ENCODE measurements at places on chromosomes 13 and 19. TPM values are rescaled to one million over a fixed set of nuclear protein-coding genes. Genes with fewer than 3 reads are reported as not detected.
A peak's percentile ranks its signal among the peaks of the same experiment; 100 is the strongest.

DNA sequence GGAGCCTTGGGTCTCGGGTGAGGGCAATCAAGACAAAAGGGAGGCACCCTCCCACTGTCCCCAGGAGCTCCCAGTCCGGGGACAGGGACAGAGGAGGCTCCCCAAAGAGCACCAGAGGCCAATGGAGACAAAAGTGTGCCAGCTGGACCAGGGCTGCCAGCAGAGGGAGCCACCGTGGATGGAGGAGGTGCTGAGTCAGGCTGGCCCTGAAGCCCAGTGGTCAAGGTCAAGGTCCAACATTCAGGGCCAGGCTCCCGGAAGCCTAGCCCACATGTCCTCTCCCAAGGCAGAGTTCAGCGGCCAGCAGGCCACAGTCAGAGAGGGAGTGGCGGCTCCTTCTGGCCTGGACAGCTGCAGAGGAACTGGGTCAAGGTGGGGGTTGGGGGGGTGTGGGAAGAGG is 8.4 kb downstream of the COL5A3 start:
- DNase-seq: no peak

DNA sequence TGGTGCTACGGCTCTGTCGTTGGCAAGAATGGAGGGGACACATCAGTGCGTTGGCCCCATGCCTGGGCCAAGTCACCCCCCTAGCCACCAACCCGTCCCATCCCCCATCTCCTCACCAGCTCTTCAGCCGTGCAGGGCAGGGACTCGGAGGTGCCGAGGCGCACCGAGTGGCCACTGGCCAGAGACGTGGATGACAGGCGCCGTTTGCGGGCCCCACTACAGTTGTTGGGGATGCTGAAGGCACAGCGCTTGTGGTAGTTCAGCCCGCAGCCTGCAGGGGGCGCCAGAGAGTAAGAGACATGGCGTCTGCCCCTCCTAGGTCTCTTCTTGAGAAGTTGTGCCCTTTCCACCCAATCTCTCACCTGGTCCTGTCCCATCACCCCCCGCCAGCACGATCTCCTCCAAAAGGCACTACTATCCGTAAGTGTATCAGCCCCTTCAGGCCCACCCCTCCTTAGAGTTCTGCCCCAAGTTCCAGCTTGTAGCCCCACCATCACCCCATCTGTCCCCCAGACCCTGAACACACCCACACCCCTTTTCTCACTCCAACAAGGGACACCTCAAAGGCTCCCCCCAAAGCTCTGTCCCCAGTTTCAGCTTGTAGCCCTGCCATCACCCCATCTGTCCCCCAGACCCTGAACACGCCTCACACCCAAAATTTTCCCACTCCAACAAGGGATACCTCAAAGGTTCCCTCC is 12.4 kb downstream of the PRKD2 start:
- DNase-seq: no peak

Gene LATS2
- polyA plus RNA-seq: 23.0 TPM

Gene INSR
- polyA plus RNA-seq: 13.1 TPM

GRCh38 chr19:7856679-7857663 is 17.2 kb downstream of the PRR36 start:
- DNase-seq: no peak

Gene ZNF177
- 7.1 TPM for polyA plus RNA-seq

Gene SIGLECL1
- polyA plus RNA-seq: not detected

GRCh38 chr19:42140125-42140754 is 8.0 kb upstream of the POU2F2 start:
- peak; percentile 79 for DNase-seq

Gene C13orf46
- 0.58 TPM for polyA plus RNA-seq

Gene RASGRP4
- 2.5 TPM for polyA plus RNA-seq

DNA sequence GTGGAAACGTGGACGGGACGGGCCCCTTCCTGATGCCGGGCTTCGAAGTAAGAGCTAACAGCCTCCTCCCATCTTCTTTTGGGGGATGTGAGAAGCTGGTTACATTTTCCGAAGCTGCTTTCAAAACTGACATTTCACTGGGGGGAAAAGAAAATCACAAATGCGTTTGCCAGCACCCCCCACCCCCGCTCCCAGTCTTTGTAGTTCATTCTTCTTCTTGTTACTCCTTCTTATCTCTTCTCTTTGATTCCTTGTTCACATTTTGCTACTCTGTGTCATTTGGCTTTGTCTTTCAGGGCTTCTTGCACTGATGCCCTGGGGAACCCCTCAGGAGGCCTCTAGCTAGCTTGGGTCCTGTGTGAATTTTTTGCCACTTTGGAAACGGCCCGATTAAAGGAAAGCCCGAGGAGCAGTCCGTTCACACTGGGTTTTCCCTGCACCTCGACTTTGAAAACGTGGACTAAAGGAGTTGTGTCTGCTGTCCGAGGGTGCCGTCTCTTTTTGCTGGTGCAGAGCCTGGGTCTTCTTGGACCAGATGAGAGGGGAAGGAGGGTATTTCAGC is 1.3 kb downstream of the CARM1 start:
- no peak for DNase-seq

Gene TGFB1
- polyA plus RNA-seq: 13.6 TPM

GRCh38 chr13:85725433-85725832 is 73.8 kb downstream of the SLITRK6 start:
- DNase-seq: no peak

DNA sequence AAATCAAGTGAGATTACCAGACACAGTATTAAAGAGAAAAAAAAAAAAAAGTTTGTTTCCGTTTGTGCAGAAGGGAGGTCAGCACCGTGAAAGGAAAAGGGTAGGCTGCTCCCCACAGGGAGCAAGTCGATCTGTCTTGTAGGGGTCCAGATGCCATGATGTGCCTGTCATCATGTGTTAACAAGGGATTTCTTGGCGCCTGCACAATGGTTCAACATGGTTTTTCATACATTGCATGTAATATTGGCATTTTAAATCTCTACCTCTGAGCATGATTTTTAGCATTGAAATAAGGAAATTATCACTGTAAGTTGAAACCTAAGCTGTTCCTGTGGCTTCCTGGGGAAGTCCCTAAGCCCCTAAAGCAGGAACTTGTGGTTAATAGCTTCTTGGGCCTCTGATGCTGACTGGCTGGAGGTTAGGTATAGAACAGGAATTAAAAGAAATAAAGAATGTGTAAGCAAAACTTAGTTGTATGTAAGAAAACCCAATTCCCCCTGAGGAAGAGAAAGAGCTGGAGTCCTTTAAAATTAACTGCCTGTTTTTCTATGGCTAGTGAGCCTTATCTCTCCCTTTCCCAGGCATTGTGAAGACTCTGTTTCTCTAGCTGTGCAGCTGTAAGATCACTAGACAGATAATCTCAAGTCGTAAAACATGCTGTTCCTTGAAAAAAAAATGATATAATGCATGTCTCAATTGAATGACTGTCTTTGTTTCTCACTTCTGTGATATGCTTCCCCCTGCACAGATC is 7.4 kb upstream of the FCGBP start:
- peak; percentile 24 for DNase-seq

GRCh38 chr19:17787274-17787913 is 7.5 kb upstream of the B3GNT3 start:
- DNase-seq: no peak

DNA sequence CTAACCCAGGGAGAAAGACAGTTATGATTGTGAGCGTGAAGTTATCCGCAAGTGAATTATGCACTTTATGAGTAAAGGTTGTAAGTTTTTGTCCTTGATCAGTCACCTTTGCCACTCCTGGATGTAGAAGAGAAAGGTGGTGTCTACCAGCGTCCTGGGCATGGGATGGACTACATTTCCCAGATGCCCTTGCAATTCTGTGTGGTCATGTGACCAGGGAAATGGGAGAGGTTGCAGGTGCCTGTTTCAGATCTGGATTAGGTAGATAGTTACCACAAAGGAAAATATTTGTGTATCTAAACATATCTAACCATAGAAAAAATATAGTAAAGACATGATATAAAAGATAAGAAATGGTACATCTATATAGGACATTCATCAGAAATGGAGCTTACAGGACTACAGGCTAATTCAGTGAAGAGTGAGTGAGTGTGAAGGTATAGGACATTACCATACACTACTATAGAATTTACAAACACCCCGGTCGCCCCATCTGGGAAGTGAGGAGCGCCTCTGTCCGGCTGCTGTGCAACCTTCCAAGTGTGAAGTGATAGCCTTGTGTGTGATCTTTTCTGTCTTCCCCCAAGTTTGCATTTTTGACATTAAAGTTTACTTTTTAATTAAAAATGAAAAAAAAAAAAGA is 51.6 kb upstream of the CACNA1A start:
- DNase-seq: no peak

Gene C3
- 62.1 TPM for polyA plus RNA-seq

DNA sequence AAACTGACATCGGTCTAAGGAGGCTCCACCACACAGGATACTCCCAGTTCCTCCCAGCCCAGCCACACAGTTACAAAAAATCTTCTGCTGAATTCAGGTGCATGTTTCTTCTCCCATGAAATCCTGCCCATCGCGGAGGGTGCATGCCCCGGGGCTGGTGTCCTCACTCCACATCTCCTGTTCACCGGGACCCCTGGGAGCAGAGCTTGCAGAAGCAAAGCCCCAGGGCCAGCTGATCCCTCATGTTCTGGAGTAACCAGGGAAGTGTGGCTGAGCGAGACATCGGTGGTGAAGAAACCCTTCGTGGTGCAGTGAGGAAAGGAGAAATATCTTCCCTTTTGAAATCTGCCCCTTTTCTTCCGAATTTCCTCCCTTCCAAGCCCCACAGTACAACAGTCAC is 904 bp upstream of the SIGLEC9 start:
- no peak for DNase-seq

DNA sequence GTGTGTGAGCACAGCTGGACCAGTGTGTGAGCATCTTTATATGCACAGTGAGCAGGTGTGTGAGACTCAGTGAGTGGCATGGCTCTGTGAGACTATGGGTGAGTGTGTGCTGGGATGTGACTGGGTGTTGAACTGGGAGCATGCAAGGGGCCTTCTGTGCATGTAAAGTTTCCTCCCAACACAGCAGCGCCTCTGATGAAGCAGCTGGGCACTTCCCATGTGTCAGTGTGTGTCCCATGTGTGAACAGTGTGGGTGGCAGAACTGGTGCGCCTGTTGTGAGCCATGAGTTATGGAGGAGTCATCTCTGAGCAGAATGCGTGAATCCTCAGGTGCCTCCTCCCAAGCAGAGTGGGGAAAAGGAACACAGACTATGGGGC is 24.1 kb downstream of the LGALS16 start:
- no peak for DNase-seq

Gene MISP3
- polyA plus RNA-seq: 0.29 TPM

DNA sequence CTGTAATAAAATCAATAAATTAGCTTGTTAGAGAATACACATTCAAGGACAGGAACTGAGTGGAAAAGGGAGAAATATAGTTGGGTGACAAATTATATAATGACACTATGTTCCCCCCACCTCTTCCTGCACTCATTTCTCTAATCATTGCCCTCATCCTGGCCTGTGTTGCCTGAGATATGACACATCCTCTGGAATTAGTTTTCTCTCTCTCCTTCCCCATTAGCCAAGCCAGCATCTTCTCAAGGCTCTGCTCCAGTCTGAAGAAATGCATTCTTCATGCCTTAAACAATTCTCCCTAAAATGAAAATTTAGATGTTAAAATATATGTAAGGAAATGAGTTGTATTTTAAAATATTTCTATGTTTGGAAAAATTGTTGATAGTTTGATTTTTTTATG is 280.3 kb downstream of the POU4F1 start:
- DNase-seq: no peak

- no peak for DNase-seq
These were observed 114.0 kb upstream of the C1QTNF9B start for GRCh38 chr13:24011266-24011665.

- peak; percentile 27 for DNase-seq
These were observed 128.9 kb downstream of the B3GLCT start for GRCh38 chr13:31328549-31329235.

DNA sequence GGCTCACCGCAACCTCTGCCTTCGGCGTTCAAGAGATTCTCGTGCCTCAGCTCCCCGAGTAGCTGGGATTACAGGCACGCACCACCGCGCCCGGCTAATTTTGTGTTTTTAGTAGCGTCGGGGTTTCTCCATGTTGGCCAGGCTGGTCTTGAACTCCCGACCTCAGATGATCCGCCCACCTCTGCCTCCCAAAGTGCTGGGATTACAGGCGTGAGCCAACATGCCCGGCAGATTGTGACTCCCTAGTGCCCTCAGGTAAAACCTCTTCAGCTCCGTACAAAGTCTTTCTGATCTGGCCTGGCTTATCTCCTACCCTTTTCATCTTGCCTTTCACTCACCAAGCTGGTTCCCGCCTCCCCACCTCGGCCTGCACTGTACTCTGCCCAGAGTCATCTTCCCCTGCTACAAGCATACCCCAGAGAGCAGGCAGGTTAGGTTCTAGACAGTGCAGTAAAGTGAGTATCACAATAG is 15.0 kb downstream of the BICRA start:
- no peak for DNase-seq

DNA sequence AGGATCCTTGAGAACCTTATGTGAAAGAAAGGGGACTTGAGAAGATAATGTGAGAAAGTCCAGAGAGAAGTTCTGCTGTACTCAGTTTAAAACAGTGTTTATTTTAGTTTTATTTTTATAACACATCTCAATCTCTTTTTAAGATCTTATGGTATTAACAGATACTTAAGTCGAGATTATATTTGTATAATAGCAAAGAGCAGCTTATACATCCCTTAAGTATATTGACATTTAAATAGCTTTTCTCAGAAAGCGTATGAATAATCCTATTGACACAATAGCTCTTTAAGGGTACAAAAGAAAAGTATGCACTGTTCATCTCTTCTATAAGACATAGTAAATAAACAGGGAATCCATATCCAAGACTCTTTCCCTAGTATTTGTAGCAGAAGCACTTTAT is 42.2 kb downstream of the TDRD3 start:
- DNase-seq: no peak

Gene NANOS2
- not detected for polyA plus RNA-seq

Gene PSPN
- 1.1 TPM for polyA plus RNA-seq

DNA sequence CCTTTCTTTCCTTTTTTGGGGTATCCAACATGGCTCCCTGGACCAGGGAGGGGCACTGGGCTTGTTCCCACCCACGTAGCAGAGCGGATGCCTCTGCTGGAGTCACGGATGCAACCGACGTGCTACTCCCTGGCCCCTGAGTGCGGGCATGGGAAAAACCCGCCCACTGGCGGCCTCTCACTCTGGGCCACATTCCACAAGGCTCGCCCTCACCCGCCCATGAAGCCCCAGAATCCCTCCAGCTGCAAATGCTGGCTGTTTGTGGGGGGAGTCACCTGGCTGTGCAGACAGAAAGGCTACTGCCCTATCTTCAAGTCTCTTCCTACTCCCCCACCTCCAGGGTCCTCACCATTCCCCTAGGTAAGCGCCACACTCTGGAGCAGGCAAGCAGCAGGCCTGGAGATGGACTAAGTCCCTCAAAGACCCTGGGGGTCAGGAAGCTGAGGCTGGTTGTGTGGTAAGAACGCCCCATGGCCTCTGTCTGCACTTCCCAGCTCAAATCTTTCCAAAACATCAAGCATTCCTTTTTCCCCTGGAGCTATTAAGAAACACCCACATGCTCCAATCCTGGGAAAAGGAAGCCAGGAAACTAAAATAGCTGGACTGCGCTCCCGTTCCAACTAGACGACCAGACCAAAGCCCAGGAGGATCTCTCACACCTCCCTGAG is 17.9 kb upstream of the EPHX3 start:
- peak; percentile 75 for DNase-seq

DNA sequence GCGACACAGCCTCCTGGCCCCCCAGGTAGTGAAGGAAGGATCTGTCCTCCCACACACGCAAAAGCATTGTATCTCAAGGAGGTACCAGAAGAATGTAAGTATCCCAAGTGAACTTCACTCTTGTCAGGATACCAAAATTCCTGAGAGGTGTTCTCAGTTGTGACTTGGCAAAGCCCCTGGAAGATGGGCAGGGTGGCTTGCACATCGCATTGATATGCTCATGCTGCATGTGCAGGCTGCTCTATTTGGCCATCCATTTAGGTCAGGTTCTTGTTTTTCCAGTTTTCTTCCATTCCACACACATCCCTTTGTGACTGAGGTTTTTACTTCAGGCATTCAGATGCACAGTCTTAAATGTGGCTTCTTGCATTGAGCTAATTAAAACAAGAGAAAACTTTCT is 382.8 kb downstream of the FOXO1 start:
- DNase-seq: no peak

Data from muscle of arm (tissue), 14 donors.